T-helper 17 cell (primary cell): ENCODE measurements at places on chromosomes 4 and X.

GRCh38 chrX:150162141-150162540 lies 201.0 kb upstream of the MAMLD1 start:
- no peak overlapping the region for H3K4me3 ChIP-seq
- DNase-seq: no peak
- no peaks in the 10 kb centered on the region for H3K36me3 ChIP-seq
- H3K27me3 ChIP-seq: no peaks in the 10 kb centered on the region

DNA sequence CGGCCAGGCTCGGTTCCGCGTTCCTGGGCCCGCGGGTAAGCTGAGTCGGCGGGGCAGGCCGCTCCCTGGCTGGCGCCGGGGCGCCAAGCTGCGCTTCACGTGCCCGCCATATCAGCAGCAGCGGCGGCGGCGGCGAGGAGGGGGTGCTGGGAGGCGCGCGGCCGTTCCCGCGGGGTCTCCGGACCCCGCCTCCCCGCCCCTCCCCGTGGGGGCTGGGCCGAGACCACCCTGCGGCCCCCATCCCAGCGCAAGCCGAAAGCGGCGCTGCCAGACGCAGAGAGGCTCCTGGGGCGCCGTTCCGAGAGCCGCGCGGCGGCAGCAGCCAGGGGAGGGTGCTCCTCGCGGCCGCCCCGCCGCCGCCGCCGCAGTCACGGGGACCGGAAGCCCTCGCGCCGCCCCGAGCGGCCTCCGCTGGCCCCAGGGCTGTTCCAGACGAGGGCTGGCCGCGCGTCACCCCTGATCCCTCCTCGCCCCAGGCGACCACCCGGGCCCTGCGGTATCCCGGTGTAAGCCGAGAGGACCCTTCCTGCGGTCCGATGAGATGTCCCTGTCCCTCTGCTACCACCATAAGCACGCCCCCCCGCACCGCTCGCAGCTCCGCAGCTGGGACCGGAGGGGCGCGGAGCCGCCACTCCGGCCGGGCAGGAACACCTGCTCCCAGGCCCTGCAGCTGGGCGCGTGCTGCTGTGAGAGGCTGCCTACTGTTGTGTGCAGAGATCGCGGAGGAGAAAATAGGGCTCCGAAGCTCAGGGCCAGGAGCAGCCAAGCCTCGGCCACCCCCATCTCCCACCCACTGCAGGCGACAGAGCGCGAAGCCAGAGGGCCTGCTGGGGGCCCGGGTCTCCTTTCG lies 7.5 kb upstream of the BCOR start:
- H3K4me1 ChIP-seq: peaks cover 6% of the 10 kb centered on the region
- H3K27me3 ChIP-seq: no peaks in the 10 kb centered on the region
- no peaks in the 10 kb centered on the region for H3K36me3 ChIP-seq
- no peak for DNase-seq
- H3K27ac ChIP-seq: no peak overlapping the region

GRCh38 chr4:134905061-134905460 lies 703.5 kb upstream of the PABPC4L start:
- no peaks in the 10 kb centered on the region for H3K27me3 ChIP-seq
- H3K4me1 ChIP-seq: no peaks in the 10 kb centered on the region
- H3K4me3 ChIP-seq: no peak overlapping the region
- H3K36me3 ChIP-seq: no peaks in the 10 kb centered on the region
- no peak for DNase-seq
- H3K27ac ChIP-seq: no peak overlapping the region

DNA sequence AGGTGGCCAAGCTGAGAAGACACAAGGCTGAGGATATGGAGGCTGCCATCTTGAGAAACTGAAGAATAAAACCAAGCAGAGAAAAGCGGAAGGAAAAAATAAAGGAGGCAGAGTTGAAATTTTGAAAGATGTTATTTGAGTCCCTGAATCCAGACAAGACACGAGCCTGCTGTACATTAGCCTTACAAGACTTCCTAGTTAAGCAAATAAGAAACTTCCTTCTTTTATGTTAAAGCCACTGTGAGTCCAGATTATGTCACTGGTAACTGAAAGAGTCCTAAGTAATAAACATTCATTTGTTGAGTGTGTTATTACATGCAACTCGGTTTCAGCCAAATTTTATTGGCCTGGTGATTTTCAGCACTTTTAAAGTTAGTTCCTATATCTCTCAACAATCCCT lies 30.4 kb downstream of the DRD5 start:
- DNase-seq: no peak
- H3K4me3 ChIP-seq: no peak overlapping the region
- no peaks in the 10 kb centered on the region for H3K36me3 ChIP-seq
- H3K27ac ChIP-seq: no peak overlapping the region
- H3K4me1 ChIP-seq: peaks cover 2% of the 10 kb centered on the region
